Activated naive CD4-positive, alpha-beta T cell treated with Interleukin-2 at 50 U/mL for 16 hours (primary cell): ENCODE measurements at places on chromosomes 16 and 17.

DNA sequence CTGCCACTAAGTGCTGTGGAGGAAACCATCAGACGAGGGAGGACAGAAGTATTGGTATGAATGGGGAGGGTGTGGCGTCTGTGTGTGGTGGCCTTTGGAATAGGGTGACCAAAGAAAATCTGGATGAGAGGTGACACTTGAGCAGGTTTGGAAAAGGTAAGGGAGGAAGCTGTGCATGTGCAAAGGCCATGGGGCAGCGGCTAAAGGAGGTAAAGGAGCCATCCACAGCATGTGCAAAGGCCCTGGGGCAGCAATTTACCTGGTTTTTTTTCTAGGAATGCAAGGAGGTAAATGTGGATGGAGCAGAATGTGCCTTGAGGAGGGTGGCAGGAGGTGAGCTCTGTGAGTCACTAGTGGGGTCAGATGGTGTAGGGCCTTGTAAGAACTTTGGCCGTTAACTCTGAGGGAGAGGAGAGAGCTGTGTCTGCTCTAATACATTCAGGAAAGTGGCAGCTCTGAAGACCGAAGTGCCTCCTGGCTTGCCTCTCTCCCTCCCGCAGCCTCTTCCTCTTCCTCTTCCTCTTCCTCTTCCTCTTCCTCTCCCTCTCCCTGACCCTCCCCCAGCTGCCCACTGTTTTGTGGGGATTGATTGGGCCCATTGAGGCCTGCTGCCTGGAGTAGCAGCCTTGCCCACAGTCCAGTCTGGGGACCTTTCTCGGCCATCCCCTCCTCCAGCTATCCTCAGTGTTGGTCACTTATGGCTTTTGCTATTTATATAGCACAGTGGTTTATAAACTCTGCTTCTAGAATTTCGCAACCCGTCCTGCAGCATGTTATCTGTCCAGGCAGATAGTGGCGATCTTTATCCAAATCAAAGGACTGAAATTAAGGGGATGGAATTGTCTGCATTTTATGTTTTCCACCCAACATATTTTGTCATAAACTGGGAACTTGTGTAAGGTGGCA is 38.7 kb downstream of the CMIP start:
- no peak for DNase-seq

DNA sequence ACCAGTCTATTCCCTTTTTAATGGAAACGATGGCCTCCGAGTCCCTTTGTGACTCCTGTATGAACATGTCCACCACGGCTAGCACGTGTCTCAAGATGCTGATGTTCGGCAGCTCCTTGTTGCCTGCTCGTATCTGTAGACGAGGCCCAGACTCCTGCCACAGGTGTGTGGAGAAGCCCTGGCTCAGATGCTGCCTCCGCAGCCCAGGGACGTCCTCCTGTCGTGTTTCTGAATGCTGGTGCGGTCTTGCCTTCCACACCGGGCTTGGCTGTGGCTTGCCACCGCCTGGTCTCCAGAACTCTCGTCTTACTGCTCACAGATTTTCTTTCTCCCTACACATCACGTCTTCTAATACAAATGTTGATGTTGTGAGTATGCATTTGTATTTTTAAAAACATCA is 17.0 kb downstream of the FOXF1 start:
- DNase-seq: no peak

- DNase-seq: no peak
These were observed 1.8 kb downstream of the TSPOAP1 start for GRCh38 chr17:58326609-58327362.

GRCh38 chr16:87784812-87785211 is 19.0 kb upstream of the KLHDC4 start:
- DNase-seq: no peak

DNA sequence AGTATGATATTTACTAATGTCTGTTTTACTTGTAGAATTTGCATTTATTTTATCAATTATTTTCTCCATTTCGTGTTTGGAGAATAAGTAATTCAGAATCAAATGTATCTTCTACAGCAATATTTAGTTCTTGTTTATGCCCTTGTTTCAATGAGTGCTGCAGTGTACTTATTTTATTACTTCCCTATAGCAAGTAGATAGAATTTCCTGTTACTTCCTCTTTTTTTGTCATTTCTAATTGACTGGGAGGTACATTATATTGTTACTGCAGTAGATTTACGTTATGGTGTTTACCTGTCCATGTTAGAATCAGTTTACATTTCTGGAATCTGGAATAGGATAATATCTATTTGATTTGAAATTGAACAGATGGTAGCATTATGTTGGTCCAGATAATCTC is 71.2 kb downstream of the OMG start:
- DNase-seq: no peak

DNA sequence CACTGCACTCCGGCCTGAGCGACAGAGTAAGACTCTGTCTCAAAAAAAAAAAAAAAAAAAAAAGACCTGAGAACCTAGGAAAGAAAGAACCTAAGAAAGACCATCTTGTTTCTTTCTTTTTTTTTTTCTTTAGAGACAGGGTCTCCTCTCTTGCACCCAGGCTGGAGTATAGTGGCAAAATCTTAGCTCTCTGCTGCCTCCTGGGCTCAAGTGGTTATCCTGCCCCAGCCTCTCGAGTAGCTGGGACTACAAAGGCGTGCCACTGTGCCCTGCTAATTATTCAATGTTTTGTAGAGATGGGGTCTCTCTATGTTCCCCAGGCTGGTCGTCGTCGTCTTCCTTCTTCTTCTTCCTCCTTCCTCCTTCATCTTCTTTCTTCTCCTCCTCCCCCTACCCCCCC is 7.8 kb upstream of the BIRC5 start:
- no peak for DNase-seq

GRCh38 chr16:10787304-10787703 is 31.3 kb downstream of the TVP23A start:
- DNase-seq: no peak
